A375 (cell line): ENCODE measurements at places on chromosomes 3 and 15. TPM values are rescaled to one million over a fixed set of nuclear protein-coding genes. Genes with fewer than 3 reads are reported as not detected.

Gene GOLGA8G
- 0.34 and 0.85 TPM in 2 replicates for total RNA-seq

Gene MUC13
- total RNA-seq = 0.04 TPM in 1 of 2 replicates, not detected in the other

Gene CD200R1
- 0.05 TPM in 1 of 2 replicates, not detected in the other for total RNA-seq

Gene P2RY12
- total RNA-seq = not detected in 2 replicates

Gene TMEM202
- not detected in 2 replicates for total RNA-seq
